ENCODE measurements at places on chromosomes 7 and 10.

DNA sequence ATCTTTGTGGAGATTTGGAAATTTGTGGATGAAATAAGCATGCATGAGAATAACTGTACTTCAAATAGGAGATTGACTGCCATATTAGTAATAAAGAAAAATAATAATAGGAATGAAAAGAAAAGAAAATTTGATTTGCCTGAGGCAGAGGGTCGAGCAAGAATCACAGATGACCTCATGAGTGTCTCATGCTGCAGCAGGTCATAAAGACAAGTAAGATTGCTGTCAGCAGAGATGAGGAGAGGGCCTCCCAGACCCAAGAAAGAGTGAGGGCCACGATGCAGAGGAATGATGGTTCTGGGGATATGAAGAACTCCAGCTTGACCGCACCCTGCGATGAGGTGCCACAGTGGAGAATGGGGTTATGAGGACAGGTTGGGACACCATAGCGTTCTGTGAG, 39.2 kb downstream of the TOMM7 start:
- DNase-seq: no peak
- peaks cover 2% of the 10 kb centered on the region for H3K27me3 ChIP-seq
- no peak overlapping the region for H3K27ac ChIP-seq

DNA sequence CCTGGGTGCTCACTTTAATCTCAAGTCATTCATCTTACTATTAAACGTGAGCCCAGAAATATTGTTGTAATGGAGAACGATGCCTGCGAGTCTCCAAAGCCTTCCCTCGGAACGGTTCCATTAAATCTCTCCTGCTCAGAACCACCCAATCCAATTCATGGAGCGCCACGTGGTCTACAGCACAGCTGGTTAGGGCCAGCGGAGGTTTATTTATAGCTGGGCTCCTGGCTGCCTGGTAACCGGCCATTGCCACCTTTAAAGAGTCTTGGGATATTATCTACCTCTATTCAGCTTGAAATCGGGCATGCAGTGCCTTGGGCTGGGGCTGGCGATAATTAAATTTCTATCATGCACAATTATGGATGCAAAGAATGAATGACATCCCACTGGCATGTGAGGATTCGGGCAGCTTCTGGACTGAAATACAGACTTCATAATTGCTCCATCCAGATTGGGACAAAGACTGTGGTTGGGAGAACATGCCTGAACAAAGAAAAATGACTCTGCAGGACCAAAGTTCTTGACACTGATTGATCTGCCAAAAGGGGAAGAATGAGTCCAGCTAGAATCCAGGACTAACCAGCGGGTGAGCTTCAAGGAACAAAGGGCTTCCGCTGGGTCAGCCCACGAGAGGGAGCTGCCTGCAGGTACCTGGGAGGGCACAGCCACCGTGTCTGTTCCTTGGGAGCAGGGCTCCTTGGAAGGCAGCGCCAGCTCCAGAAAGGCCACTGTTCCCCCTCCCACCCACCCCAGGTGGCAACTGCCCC, 7.3 kb downstream of the FAM20C start:
- H3K36me3 ChIP-seq: no peaks in the 10 kb centered on the region
- no peak overlapping the region for H3K4me3 ChIP-seq
- DNase-seq: no peak
- no peaks in the 10 kb centered on the region for H3K27me3 ChIP-seq
- no peaks in the 10 kb centered on the region for H3K4me1 ChIP-seq

- no peaks in the 10 kb centered on the region for H3K4me1 ChIP-seq
- no peaks in the 10 kb centered on the region for H3K27me3 ChIP-seq
- no peak overlapping the region for H3K4me3 ChIP-seq
- no peak overlapping the region for H3K27ac ChIP-seq
Observed at GRCh38 chr7:42575171-42575570, 336.7 kb downstream of the C7orf25 start.

DNA sequence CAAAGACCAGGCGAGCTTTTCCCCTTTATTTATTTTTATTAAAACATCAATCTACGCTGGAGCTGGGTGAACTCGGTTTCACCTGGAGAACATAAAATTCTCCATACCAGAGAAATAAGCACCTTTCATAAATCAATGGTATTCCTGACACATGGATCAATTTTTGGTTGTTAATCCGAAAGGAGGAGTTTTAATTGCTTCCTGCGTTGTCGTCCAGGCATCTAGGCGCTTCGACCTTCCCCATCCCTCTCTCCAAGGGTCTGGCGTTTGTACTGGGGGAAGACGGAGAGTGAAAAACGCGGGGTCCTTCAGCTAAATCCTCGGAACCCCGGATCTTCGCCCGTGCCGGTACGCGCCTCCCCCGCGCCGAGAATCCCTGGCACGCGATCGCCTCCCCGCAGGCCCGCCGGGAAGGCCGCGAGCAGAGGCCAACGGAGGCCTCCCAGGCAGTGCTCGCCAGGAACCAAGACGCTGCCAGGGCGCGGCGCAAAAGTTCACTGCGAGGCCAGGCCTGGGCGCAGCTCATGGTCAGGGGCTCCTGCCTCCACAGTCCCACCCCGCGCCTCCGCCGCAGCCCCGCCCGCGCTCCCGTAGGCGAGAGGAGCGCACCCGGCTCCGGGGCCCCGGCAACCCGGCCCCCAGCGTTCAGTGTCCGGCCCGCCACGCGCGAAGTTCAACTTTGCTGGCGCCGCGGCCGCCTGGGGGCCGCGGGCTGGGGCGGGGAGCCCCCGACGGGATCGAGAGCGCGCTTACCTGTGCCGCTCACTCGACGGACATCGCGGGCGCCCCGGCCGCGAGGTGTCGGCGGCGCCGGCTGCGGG, 8.3 kb upstream of the EBF3 start:
- H3K27ac ChIP-seq: no peak overlapping the region
- H3K4me3 ChIP-seq: no peak overlapping the region
- DNase-seq: no peak
- peaks cover 12% of the 10 kb centered on the region for H3K4me1 ChIP-seq

DNA sequence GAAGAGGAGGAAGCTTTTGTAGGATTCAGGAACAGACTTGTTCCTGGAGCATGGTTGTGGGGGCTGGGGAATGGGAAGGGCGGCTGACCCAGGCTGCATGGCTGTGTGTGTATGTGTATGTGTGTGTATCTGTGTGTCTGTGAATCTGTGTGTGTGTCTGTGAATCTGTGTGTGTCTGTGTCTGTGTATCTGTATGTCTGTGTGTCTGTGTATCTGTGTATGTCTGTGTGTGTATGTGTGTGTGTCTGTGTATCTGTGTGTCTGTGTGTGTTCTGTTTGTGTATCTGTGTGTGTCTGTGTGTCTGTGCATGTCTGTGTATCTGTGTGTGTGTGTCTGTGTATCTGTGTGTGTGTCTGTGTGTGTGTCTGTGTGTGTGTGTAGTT, 6.6 kb upstream of the STX1A start:
- H3K27me3 ChIP-seq: peaks cover 6% of the 10 kb centered on the region
- H3K4me3 ChIP-seq: no peak overlapping the region
- no peaks in the 10 kb centered on the region for H3K36me3 ChIP-seq
- H3K27ac ChIP-seq: no peak overlapping the region

GRCh38 chr10:6365384-6365783, 162.7 kb downstream of the PFKFB3 start:
- H3K27me3 ChIP-seq: no peaks in the 10 kb centered on the region
- no peaks in the 10 kb centered on the region for H3K36me3 ChIP-seq
- H3K4me3 ChIP-seq: no peak overlapping the region
